ENCODE measurements at places on chromosomes 7 and 10.
A peak's percentile ranks its signal among the peaks of the same experiment; 100 is the strongest.

- no peak for DNase-seq
These were observed 1160.3 kb upstream of the AUTS2 start for GRCh38 chr7:68438016-68438415.

DNA sequence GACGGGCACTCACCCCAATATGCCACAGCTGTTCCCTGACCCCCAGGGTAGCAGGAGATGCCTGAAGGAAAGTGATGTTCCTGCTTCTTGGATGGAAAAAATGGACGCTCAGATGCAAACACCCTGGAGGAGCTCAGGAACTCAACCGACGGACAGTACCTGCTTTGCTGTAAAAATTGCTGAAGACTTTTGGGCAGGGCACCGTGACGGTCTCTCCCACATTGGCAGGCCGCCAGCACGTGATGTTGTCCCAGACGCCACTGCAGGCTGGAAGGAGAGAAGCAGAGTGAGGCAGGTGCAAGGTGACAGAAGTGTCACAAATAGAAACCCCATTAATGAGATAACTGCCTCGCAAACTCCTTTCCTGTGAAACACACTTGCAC lies 35.0 kb downstream of the VIPR2 start:
- DNase-seq = no peak

- DNase-seq = no peak
These were observed 1.9 kb downstream of the HGF start for GRCh38 chr7:81767926-81768325.

DNA sequence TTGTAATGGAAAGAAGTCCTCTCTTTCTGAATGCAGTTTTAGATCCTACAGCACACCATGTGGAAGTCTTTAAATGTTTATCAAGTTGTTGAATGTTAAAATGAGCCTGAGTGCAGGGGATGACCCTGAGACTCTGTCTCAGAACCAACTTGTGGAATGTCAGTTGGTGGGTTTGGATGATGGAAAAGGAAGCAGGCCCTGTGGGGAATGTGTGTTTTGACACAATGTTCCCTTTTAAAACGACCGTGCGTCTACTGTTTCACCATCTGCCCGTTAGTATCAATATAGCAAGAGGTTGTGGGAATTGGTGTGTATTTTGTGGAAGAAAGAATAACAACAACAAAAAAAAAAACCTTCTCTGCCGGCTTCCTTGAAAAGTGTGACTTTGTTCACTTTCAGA lies 8.3 kb downstream of the DYNC1I1 start:
- no peak for DNase-seq

DNA sequence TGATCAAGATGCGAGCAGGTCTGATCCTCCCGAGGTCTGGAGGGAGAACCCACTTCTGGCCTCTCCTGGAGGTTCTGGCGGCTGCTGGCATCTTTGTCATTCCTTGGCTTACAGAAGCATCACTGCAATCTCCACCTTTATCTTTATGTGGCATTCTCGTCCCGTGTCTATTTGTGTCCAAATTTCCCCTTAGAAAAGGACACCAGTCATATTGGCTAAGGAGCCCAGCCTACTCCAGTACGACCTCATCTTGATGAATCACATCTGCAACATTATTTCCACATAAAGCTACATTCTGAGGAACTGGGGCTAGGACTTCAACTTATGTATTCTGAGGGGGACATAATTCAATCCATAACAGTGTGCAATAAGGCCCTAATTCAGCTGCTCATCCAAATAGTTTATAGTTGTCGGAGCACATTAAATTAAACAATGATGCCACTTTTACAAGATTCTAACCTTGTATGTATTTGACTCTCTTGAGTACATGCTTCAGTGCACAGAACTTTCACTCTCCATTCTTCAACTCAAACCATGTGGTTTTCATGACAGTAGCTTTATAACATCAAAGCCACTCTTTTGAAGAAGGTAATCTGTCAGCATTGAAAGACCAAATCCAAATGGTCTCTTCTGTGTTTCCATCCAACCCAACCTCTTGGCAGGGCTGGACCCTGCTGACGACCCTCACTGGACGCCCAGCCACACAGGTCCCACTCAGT lies 86.2 kb upstream of the DDC start:
- DNase-seq = no peak

- DNase-seq = peak; percentile 12
These were observed 646 bp downstream of the SGCE start for GRCh38 chr7:94655126-94655847.

DNA sequence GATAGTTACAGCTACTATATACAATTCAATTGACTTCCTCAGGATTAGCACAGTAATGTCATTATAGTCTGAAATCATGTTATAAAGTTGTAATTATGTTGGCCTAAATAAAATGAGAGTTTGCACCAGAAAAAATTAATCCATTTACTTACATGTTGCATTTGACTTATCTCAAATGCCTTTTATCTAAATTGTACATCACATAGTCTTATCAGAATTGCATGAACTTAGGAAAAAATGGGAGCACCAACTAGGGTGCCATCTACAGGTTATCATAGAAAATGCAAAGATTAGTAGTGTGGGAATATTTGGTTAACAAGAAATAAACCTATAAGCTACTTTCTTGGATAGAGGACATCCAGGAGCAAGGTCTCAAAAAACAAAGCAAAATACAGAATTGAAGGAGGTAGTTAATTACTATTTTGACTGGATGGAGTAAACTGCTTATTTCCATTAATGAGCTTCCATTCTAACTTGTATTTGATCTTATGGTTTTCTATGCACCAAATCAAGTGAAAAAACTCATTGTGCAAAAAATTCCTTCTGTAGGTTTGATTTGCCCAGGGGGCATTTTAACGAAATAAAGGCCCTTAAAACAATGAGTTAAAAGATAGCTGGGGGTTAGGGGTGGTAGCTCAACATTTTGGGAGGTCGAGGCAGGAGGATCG lies 60.0 kb upstream of the ORC5 start:
- no peak for DNase-seq

Data from CD4-positive, alpha-beta memory T cell (primary cell).